ENCODE measurements at places on chromosomes 6 and 20.

DNA sequence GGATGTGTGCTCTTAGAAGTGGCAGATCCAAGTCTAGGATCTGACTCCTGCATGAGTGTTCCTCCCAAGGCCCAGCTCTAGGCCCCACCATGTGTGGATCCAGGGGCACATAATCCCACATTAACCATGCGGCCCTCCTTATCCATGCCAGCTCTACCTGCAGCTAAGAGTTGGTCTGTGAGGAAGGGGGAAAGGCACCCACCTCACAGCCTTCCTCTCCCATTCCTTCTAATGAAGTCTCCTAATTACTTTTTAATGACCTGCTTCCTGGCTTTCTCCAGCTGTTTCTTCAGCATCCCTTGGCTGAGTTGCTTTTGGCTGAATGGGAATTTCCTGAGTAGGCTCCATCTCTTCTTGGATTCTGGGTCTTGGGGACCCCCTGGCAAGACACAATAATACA, 52.2 kb downstream of the NPEPL1 start:
- DNase-seq = no peak

DNA sequence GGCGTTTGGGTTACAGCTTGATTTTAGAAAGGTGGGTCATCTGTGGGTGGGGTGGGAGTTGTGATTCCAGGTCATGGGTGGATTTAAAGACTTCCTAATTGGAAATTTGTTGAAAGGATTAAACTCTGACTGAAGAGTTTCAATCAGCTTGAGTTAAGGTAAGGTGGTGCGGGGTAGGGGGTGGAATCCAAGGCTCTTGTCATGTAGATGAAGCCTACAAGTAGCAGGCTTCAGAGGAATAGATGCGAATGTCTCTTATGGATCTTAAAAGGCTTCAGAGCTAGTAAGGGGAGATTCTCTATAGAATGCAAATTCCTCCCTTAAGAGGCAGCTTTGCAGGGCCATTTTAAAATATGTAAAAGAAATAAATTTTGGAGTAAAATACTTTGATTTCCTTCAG, 645.3 kb downstream of the FRK start:
- DNase-seq = no peak

DNA sequence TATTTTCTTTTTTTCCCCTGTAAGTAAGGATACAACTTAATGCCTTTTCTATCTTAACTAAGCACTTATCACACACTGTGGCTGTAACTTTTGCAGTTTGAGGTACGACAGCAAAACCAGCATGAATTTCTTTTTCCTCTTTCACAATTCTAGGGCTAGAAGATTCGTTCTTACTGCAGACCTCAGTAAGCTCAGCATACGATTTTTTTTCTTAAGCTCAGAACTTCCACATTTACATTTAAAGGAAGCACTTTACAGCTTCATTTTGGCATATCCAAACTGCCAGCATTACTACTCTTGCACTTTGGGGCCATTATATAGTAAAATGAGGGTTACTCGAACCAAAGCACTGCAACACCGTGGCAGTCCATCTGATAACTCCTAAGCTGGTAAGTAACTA, 889 bp upstream of the CHMP4B start:
- DNase-seq = no peak

- no peak for DNase-seq
These were observed 84.6 kb downstream of the EDN3 start for GRCh38 chr20:59385038-59385437.

DNA sequence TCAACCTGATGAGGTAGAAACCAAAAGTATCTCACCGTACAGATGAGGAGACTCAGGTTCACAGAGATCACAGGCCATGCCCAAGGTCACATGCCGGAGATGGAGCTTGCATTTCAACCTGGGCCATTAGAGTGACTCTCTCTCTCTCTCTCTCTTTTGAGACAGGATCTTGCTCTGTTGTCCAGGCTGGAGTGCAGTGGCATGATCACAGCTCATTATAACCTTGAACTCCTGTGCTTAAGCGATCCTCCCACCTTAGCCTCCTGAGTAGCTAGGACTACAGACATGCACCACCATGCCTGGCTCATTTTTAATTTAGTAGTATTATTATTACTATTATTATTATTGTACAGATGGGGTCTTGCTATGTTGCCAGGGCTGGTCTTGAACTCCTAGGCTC, 2.8 kb upstream of the CSNK2A1 start:
- DNase-seq = no peak

Data from NCI-H1436 (cell line).